ENCODE measurements at places on chromosomes 3 and 15.
A peak's percentile ranks its signal among the peaks of the same experiment; 100 is the strongest.

DNA sequence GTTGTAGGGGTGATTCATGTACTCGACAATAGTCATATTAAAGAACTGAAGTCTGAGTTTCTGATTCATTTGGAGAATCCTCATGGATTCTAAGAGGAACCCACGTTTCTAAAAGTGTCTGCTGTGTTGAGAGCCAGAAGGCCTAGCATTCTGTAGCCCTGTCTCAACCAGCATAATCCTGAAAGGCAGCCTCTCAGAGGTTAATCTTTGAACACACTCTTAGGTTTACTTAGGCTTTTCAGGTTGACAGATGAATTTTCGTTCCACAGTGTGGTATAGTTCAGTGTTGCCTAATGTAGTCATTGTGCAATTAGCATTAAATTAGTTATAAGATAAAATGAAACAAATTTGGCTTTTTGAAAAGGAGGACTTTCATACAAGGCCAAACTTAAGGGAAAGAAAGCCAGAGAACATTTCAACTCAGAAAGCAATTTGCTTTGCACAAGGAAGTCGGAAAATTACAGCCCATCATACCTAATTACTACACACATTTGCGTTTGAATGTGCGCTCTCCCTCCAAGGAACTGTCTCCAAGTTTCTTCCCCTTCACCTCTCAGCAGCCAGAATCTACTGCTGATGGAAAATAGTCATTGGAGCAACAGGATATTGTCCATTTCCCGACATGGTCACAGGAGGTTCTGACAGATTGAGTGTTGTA lies 42.0 kb downstream of the AGBL1 start:
- DNase-seq: no peak

DNA sequence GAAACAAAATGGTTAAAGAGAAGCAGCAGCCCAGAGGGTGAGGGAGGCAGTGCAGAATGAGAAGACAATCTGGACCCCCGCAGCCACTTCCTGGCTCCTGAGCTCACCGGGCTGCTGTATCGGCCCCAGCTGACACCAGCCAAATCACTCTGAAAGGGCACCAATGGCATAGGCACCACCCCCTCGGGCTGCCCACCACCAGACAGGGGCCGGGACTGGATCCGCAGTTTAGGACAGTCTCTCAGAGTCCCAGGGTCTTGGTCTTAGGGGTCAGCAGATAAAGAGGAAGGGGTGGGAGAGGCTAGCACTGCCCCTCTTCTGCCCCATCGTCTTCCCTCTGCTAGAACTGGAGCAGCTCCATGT lies 17.9 kb upstream of the EHD4 start:
- no peak for DNase-seq

DNA sequence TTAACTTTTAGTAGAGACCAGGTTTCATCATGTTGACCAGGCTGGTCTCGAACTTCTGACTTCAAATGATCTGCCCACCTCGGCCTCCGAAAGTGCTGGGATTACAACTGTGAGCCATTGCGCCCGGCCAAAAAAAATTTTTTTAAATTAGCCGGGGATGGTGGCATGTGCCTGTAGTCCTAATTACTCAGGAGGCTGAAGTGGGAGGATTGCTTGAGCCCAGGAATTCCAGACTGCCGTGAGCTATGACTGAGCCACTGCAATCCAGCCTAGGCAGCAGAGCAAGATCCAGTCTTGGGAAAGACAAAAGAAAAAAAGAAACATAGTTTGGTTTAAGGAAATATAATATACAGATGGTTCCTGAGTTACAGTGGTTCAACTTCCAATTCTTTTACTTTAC lies 44.9 kb upstream of the EIF3J start:
- DNase-seq: no peak

DNA sequence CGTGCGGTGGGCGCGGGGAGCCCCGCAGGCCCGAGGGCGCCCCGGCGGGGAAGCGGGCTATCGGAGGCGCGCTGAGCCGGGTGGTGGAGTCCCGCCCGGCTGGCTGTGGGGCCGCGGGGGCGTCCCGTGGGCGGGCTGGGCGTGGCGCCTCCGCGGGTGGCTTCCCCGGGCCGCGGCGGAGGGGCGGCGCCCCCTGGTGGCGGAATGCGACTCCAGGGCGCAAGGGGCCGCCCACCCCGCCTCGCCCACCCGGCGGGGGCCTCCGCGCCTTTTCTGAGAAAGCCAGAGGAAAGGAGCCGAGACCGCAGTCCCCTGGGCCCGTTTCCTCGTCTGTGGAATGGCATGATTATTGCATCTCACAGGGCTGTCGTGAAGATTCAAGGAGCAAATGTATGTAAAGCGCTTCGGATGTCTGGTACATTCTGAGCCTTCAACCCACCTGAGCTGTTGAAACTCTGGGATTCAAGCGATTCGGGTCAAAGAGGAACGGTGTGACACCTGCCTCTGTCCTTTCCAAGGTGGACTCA lies 31.9 kb upstream of the RAB6B start:
- DNase-seq: peak; percentile 49

All from CD4-positive, alpha-beta T cell treated with Interleukin-4 for 4 hours (primary cell).